Globus pallidus (tissue), 1 donor: ENCODE measurements at places on chromosomes 2 and 18.

DNA sequence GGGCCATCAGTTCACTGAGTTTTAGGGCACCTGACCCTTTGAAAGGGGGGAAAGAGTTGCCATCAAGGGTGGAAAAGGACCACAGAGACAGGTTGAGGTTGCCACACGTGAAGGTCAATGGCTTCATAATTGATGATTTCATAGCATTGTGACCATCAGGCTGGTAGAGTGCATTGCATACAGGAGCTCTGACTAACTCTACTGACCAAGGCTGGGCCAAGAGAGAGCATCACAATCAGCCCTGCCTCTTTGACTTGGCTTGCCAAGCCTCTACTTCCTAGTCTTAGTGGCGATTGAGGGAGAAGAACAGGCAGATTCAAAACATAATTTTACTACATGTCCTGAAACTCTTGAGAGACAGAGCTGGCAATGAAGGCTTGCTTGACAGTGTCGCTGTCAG, 5.8 kb upstream of the TNP1 start:
- DNase-seq: no peak

DNA sequence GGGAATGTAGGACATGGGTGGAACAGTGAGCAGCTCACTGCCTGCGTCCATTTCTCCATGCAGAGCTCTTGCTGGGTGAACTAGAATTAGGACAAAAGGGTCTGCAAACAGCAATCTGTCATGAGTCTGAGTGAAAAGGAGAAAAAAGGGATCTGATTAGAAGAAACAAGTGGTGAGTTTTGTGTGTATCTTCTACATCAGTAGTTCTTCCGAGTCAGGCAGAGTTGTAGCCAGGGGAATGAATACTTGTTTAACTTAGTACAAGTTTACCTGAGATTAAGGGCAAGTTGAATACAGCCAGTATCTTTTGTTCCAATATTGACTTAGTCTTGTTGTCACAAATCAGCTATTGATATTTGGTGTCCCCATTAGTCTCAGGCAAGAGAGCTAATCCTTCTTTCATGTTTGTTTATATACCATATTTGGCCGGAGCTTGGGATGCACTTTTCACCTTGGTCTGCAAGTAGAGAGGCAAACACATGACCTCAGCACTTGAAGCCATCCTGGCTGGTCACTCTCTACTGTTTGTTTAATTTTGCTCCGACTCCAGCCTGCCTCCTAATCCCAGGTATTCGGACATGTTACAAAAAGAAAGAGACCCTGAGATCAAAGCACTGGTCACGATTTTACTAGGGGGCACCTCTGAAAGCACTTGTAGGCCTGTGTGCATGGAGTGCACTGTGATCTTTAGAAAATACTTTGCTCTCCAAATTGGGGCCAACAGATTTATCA, 211.0 kb upstream of the NT5C1B start:
- DNase-seq: no peak

DNA sequence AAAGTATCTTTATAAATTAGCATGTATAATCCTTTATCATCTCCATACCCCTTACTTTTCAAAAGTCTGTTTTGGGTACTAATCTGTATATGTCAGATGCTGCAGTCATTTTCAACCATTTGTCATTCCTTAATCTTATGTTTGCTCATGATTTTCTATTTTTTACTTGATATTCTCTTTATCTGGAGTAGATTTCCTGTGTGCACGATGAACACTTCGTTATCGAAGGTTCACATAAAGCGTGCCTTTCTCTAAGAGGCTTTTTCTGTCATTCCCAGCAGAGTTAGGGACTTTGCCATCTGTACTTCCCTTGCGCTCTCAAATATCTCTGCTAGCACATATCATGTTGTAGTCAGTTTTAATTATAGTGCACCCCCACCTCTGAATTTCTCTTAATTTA, 123.2 kb downstream of the BIRC6 start:
- DNase-seq: no peak

DNA sequence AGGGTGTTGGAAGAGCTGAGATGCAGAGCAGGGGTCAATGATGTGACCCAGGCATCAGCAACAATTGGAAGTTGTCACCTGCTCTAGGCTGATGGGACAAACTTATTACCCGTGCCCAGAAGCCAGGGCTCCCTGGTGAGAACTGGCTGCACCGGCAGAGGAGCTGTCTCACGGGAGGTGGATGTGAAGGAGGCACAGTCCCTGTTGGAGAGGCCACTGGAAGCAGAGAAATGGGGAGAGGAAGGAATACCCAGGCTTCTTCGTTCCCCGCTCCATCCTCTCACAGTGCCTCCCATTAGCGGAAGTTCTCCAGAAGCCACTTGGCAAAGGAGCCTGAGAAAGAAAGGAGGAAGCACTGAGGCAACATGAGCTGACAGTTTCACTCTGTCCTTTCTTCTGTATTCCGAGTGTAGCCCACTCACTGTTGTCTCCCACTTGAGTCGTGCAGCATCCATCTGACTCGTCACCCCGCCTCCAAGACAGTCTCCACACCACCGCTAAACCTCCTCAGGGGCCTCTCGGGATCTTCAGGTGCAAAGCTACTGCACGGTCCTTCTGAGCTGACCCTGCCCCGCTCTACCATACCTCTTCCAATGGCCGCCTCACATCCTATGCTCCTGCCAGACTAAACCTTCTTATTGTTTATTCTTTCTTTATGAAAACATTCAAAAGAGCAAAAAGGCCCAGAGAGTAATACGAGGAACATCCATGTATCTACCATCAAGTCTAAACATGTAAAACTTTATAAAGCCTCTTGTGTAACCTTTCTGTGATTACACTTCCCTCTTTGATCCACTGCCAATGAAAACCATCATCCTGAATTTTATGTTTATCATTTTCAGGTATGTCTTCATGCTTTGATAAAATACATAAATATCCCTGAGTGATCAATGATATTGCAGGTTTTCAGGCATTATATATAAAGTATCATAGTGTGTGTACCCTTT, 19.1 kb upstream of the AFTPH start:
- DNase-seq: no peak

- DNase-seq: no peak
Observed at GRCh38 chr2:128315122-128315828, 3.4 kb downstream of the HS6ST1 start.

- peak; percentile 42 for DNase-seq
Observed at GRCh38 chr2:144937910-144938709, 418.2 kb upstream of the ZEB2 start.
